ENCODE measurements at places on chromosomes 1 and 21.
A peak's percentile ranks its signal among the peaks of the same experiment; 100 is the strongest.

GRCh38 chr1:168556647-168557046 lies 12.8 kb upstream of the XCL2 start:
- no peak for DNase-seq

DNA sequence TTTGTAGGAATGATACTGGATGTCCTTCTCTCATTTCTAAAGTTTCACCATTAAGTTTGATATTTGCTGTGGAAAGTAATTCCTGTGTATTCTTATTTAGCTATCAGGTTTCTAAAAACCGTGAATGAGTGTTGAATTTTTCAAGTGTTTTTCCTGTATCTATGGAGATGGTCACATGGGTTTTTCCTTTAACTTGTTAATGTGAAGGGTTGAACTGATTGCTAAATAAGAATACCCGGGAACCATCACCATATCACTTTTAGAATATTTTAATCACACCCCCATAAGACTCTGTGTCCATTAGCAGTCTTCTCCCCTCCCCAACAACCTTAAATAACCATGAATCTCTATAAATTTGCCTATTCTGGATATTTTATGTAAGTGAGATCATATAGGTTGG lies 16.5 kb upstream of the ASAP3 start:
- no peak for DNase-seq

DNA sequence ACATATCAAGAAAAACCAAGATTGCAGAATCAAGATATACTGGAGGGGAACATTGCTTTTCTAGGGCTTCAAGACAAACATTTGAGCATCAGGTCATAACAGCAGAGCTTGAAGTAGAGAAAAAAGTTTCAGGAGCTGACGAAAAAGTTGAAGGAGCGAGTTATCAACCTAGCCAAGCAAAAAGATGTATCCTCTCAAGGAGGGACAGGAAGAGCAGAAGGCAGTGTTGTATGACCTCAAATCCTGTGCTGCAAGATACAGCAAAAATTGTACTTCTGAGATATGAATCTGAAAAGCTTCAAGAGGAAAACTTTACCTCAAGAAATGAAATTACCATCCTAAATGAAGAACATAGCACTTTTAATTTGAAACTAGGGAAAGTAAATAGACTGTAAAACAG lies 153.1 kb downstream of the AK5 start:
- DNase-seq: no peak

DNA sequence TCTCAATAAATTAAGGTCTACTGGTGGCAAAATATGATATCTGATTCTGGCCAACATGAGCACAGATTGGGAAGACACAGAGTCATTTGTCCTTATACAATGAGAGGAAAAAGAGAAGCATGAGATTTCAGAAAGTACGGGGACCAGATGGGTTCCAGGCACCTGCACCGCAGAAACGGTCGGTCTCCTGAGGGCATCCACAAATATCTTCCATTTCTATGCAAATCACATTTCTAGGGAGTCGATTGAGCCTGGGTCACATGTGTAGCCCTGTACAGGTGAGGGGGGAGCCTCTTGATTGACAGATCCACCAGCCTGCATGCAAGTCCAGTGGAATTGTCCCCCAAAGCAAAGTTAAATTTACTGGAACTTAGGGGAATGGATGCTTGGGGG lies 415.6 kb downstream of the NPHP4 start:
- DNase-seq: no peak

GRCh38 chr1:18900303-18900841 lies 2.0 kb downstream of the ALDH4A1 start:
- DNase-seq: no peak

DNA sequence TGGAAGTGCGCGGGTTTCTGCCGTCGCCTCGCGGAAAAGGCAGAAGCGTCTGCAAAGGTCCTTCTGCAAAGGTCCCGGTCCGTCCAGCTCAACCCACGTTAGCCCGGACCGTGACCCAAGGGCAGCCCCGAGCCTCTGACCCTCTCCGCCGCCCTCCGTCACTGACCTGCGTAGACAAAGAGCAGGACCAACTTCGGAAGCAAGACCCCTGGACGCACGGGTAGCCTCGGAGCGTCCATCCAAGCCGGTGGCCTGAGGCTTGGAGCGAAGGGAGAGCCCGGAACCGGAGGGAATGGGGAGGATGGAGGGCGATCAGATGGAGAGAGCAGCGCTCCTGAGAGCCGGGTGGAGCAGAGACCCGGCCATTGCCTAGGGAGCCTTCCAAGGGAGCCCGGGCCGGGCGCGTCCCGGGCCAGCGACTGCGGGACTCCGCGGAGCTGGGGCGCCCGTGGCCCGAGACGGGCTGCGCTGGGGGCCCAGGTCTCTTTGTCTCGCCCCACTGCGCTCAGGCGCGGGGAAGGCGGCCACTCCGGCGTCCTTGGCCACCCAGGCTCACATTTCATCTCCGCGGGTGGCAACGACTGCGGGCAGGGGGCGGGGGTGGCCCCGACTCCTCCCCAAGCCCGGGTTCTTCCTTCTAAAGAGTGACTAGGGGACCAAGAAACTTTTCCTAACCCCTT lies at the start of gene CYYR1:
Gene CYYR1, minus strand, starts transcription at position 585 of the 680 bp plus-strand sequence. Its CDS starts 346 bp downstream, at position 239.
- DNase-seq: peak; percentile 57

DNA sequence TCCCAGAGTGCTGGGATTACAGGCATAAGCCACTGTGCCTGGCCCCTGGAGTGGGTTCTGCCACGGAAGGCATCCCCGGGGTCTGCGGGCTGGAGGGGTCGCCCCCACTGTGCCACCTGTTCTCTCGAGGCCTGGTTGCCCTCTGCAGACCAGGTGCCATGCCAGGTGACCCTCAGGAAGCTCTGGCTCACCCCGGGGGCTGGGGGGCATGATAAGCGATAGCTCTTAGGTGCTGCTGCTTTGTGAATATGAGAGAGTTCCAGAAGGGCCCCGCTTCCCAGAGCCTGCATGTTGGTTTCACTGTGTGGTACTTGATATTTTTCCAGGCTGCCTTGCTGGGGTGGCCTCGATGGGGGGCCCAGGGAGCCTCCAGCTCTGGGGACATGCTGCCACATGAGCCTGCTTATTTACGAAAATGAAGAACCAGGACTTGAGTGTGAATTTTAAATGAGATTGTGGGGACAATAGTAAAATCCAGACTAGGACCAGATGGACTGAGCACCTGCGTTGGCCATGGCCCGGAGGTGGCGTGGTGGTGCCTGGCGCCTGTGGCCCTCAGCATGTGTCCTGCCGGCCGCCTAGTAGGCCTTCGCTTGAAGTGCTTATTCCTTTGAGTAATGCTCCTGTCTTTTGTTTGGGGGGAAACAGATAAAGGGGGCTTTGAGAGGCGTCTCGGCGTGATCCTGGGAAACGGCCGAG lies 7.3 kb downstream of the SKI start:
- DNase-seq: no peak

DNA sequence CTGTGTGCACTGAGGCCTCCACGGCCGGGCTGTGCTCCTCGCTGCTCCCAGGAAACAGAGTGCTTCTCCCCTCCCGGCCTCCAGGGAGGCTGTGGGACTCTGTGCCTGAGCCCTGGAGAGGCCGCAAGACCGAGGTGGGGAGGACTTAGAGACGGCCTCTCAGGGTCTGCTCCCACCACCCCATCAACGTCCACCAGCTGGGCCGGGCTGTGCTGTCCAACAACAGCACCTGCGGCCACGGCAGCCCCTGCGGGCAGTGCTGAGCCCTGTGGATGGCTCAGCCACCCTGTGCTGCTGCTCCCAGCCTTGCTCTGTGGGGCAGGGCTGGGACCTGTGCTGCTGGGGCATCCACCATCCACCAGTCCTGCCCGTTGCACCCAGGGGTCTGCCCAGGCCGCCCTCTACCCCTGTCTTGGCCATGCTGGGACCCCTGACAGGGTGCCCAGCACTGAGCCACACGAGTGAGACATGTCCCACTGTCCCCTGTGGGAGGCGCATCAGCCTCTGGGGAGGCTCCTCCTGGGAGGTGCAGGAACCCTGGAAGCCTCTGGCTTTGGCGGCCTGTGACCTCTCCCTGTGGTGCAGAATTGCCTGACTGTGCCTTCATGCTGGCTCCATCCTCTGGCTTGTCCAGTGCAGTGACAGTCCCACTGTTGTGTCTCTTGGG lies 31.2 kb upstream of the LRRC3 start:
- DNase-seq: no peak

DNA sequence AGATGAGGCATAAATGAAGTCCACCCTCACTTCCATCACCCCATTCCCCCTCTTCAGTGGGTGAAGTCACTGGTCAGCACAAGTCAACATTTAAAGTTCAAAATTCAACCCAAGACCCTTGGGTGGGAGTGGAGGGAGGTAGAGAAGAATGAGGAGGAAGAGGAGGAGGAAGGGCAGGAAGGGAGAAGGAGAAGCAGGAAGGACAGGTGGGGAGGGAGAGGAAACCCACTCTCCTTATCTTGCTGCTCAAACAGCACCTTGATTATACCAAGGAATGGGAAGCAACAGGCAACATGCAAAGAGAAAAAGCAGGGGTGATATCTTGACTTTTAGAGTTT lies 4.0 kb upstream of the BTG2 start:
- DNase-seq: no peak

DNA sequence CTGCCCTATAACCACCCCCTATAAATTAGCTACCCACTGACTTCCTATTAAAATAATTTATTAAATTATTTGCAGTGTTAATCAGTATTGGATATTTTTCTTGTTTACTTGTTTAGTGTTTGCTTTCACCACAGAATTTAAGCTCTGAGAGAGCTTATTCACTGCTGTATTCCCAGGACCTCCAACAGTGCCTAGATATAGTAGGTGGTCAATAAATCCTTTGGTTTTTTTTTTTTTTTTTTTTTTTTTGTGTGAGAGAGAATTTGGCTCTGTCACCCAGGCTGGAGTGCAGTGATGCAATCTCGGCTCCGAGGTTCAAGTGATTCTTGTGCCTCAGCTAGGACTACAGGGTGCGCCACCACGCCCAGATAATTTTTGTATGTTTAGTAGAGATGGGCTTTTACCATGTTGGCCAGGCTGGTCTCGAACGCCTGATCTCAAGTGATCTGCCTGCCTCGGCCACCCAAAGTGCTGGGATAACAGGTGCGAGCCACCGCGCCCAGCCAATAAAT lies 1.1 kb upstream of the OSBPL9 start:
- no peak for DNase-seq

DNA sequence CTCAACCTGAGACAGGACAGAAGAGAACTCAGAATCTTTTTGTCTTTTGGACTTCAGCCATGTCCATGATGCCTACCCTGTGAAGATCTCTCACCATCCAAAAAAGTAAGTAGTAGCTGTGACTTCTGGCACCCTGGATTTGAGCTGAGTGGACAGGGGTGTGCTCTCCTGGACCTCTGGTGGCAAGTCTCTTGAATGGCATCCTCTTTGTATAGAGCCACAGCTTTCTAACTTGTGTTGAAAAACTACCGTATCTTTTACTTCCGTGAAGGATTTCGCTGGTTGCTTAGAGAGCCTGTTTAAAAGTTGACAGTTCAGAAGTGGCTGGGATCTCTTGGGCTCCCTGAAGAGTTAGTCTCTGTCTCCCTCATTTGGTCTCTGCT lies 1.8 kb downstream of the MFN2 start:
- no peak for DNase-seq

- peak; percentile 63 for DNase-seq
Measured at GRCh38 chr1:1959840-1960479, 40.9 kb upstream of the TMEM52 start.
